IMR-90 (cell line): ENCODE measurements at places on chromosomes 6 and 20. TPM values are rescaled to one million over a fixed set of nuclear protein-coding genes. Genes with fewer than 3 reads are reported as not detected.
A peak's percentile ranks its signal among the peaks of the same experiment; 100 is the strongest.

The PXMP4 gene
- 2.2 and 3.6 TPM in 2 replicates for total RNA-seq

DNA sequence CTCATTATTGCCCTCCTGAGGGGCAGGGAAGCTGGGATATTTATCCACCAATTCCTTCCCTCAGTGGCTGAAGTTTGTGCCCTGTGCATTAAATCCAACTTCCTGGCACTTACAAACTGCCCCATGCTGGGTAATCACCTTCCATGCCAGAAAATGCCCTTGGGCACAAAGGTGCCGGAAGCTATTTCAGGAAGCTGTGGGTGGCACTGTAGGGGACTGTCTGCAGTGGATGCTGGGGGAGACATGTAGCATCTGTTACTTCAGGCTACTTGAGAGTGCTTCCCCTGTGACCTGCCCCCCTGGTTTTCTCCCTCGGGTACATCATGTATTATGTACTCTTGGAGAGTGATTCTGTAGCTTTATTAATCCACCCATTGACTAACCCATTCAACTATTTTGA lies 24.7 kb upstream of the RALGAPA2 start:
- no peak for DNase-seq

- DNase-seq, result no peak
Observed at GRCh38 chr6:106535012-106535411, 94.3 kb downstream of the RTN4IP1 start.

- DNase-seq, result peak; percentile 64
Observed at GRCh38 chr6:121608270-121608669, 172.8 kb downstream of the GJA1 start.

- no peak for DNase-seq
Observed at GRCh38 chr6:126764104-126764503, 354.4 kb upstream of the RSPO3 start.

The ELOVL4 gene
- total RNA-seq, result 2.3 and 5.0 TPM in 2 replicates

DNA sequence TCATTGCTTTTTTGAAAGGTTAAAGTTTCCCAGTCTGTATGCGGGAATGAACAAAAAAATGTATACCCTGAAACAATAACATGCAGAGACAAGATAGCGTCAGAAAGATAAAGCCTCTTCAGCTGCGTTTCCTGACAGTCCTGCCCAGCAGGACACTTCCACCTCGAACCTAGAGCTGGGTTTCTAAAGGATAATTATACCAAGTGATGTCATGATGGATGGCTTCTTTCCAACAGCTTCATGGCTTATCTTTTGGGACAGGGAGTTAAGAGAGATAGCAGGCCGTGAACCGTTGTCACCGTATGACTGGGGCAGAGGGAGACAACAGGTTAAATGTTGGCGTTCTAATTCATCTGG lies 267.6 kb upstream of the SGK1 start:
- DNase-seq, result no peak

- DNase-seq, result no peak
Observed at GRCh38 chr6:160378218-160378617, 30.0 kb downstream of the SLC22A3 start.

The PTPRT gene
- not detected in 2 replicates for total RNA-seq

The FAM50B gene
- total RNA-seq, result 3.9 and 4.1 TPM in 2 replicates
